Right kidney (tissue), 9 donors: ENCODE measurements at places on chromosomes 2 and 18.

GRCh38 chr18:14189858-14190257 is 57.6 kb upstream of the ZNF519 start:
- DNase-seq: no peak

DNA sequence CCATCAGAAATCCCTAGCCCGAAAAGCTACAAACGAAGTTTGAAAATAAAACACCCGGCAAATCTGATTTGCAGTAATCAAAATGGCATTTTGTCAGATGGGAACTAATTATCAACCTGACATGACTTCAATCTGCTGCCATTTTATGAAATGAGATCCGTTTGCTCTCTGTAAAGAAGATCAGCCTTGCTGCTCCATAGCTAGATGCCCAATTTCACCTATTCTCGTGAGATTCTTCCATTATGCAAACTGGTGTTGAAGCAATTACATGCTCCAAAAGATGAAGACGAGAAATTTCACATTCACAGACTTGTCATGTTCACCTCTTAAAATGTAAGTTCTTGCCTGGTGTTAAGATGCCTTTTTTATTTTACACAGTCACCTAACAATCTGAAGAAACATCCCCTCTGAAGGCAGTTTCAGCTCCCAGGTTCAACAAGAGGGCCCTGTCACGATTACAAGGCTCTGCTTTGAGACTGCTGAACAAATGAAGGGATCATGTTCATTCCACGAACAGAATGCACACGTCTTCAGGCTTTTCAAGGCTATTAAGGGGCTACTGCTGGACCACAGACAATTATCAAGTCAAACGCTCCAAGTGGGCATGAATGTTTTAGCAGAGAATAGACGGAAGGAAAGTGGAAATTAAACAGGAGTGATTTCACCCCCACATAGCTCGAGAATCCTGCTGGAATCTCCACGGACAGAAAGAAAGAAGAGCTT is 172.6 kb upstream of the PID1 start:
- no peak for DNase-seq

DNA sequence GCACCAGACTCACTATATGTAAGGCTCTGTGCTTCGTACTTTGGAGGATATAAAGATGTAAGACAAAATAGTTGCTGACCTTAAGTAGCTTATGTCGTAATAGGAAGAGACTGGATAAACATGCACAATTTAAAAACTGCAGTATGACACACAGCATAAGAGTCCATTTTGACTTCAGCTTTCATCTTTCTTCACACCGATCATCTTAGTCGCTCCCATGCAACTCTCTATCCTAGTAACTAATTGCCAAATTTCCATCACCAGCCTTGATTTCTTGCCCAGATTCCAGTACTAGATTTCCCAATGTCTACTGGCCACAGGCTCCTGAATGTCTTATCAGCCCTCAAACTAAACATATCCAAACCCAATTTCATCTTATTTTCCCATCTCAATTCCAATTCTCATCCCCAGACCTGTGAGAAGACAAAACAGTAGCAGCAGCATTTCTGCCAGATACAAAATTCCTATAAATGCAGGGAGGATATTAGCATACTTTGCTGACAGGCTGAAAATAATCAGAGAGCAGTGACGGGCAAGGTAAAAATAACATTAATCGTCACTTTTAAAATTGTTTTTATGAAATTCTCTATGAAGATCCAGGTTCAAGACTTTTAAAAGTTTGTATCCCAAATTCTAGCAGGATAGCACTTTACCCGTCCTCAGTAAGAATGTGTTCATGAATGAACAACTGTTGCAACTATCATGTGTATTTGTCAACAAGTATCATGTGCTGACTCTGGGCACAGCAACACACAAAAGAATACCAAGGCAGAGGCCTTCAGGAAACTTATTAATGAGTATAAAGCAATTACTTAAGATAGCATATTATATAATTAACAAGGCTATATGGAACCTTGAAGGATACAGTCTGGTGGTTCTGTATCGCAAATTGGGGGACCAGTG is 42.2 kb downstream of the KIDINS220 start:
- DNase-seq: no peak

DNA sequence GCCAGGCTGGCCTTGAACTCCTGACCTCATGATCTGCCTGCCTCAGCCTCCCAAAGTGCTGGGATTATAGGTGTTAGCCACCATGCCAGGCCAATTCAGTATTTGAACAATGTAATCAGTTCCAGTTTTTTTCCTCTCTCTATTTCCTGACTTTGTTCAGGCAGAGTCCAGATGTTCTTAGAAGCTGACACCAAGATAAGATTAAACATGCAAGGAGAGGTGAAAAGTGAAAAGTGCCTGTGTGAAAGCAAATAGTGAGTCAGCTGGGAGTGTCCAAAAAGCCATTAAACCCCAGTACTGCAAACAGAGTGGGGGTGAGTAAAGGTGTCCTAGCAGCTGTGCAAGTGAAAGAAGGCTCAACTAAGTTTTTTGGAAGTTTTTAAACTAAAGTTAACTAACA is 231.5 kb downstream of the PTH2R start:
- DNase-seq: no peak
